ENCODE measurements at places on chromosomes 7 and 10.

- DNase-seq, result no peak
These were observed 69.7 kb downstream of the MRC1 start for GRCh38 chr10:17878896-17879295.

DNA sequence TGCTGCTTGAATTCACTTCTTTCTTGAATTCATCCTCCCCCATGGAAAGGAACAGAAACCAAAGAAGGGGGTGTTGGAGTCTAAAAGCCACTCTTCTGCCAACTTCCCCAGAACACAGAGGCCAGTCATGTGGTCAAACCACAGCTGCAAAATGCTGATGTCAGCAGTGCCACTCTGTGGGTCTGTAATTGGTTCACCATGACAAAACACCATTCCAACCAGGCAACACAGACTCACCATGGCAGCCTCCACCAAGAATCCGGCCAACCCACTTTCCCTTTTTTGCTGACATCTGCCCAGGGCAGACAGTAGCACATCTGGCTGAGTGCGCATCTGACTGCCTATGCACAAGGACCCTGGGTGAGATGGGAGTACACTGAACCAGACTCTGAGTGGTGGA, 16.8 kb downstream of the OSBPL3 start:
- peak; percentile 60 for DNase-seq

DNA sequence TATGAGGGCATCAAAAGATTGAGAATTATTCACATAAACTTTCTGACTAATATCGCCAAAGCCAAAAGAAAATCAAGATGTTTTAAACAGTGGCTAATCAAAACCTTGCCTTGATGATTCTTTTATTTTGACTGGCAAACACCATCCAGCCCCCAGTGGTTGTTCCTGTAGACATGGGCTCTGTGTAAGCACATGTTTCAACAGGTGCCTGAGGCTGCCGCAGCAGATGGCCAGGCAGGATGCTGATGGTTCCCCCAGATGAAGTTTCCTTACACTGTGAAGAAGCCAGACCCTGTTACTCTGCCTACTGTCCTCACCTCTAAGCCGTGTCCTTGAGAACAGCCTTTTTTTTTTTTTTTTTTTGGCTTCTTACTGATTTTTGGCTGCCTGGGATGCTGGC, 146.5 kb downstream of the RAB11FIP2 start:
- no peak for DNase-seq

DNA sequence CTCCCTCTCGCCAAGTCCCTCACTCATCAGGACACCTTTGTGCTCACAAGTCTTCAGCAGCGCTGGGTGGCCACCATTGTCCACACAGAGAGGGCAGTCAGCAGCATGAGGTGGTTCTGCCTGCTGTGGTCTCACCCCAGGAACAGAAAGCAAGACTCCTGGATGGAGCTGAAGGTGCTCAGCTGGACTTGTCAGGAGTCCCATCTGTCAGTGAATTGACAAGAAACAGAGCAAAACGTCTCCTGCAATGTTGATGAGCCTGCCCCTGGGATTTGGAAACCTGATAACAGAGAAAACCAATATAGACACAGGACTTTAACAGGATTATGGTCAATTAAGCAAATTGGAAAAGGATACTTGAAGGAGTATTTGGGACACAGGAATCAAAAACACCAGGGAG, 122.2 kb upstream of the PRSS58 start:
- no peak for DNase-seq

GRCh38 chr10:52900593-52900992, 128.0 kb upstream of the MBL2 start:
- DNase-seq, result no peak

DNA sequence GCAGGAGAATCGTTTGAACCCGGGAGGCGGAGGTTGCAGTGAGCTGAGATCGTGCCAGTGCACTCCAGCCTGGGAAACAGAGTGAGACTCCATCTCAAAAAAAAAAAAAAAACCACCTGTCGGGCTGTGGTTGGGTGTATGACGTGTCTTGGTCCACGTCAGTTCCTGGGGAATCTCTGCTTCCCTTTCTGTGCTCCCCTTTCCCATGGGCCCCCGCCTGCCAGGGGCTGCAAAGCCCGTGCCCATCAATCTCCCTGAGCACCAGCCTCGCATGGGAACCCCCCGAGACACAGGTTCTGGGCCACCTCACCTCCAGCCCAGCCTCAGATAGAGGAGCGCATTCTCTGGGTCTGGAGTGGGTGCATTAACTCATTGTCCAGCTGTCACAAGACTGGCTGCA, 2.3 kb upstream of the SH2B2 start:
- DNase-seq, result no peak

DNA sequence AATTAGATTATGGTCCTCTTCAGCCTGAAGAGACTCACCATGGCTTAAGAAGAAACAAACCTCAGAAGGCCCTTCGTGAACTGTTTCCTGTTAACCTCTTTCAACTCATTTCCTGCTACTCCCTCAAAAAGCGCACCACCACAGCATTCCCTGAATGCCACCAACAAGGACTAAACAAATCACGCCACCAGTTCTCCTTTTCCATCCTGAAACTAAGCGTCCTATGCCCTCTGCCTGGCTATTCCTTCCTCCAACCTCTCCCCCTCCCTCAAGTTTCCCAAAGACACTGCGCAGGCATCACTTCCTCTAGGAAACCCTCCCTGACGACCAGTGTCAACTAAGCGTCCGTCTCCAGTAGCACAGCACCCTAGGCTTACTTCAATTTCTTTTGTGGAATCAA, 12.0 kb downstream of the YWHAG start:
- DNase-seq, result no peak

DNA sequence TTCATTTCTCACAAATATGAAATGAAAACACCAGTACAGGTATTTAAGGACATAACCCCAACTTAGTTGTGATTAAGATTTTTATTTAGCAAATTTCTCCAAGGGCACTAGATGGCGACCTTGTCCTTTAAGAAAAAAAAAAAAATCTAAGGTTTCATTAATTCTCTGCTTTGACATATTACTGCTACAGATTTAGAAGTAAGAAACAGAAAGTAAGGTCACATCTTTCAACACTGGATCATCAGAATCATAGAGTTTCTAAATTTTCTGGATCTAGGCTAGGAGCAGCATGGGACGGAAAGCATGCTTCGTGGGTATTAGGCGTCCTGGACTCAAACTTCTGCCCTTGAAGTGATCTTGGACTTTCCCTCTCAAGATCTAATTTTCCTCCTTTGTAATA, 85.5 kb upstream of the PRKG1 start:
- DNase-seq, result peak; percentile 37

- DNase-seq, result no peak
These were observed 292.4 kb downstream of the USP6NL start for GRCh38 chr10:11318826-11319598.

- no peak for DNase-seq
These were observed 92.4 kb downstream of the TPST1 start for GRCh38 chr7:66297579-66297978.

- DNase-seq, result no peak
These were observed 1396.3 kb downstream of the GATA3 start for GRCh38 chr10:9450801-9451200.

GRCh38 chr10:15316145-15316544, 54.9 kb downstream of the FAM171A1 start:
- DNase-seq, result no peak

- DNase-seq, result peak; percentile 53
These were observed 71.7 kb downstream of the CREB5 start for GRCh38 chr7:28483908-28484605.

DNA sequence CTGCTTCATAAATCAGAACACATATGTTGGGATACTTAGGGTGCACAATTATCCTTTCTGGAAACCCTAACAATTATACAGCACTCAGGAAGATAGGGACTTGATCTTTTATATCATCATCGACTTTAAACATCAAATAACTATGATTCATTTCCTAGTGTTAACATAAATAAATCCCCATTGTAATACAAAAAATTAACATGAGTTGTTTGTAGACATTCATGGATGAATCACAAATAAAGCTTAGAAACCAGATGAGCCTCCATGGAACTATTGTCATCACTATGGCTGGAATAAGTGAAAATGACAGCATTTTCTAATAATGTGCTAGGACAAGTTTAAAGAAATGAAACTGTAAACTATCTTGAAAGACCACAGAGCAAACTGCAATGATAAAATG, 821.7 kb downstream of the GATA3 start:
- no peak for DNase-seq

GRCh38 chr7:132742189-132742612, 165.9 kb upstream of the PLXNA4 start:
- peak; percentile 38 for DNase-seq

- no peak for DNase-seq
These were observed 8.5 kb downstream of the NRP1 start for GRCh38 chr10:33325929-33326328.

DNA sequence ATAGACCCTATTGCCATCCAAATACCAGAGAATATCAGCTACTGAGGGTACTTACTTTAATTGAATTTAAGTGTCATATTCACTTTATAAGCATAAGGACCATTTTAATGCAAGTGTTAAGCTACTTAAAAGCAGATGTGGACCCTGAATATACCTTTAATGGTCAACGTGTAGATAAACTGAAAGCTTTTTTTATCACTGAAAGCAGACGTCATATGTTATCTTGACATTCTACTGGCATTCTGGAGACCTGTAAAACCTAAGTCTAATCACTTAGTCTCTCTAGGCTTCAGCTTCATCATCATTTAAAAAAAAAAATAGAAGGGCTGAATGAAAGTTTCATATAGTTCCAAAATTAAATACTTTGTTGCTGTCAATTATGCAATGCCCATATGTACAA, 116.5 kb downstream of the ELAPOR2 start:
- no peak for DNase-seq

DNA sequence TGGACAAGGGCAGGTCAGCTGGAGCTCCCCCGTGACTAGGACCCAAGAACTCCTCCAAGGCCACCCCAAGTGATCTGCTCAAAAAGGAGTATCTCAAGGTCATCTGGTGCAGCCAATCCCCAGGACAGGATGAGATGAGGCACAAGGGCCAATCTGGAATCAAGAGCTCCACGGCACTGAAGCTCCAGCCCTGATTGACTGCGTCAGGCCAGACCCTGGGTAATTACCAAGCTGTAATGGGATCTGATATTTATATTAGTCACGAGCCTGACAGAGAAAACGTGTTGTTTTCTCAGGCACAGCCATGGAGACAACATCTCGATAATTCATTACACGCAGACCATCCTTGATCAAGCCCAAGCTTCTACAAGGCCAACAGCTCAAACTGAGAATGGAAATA, 4.2 kb downstream of the KCNMA1 start:
- no peak for DNase-seq

- DNase-seq, result no peak
These were observed 24.8 kb upstream of the UNC5B start for GRCh38 chr10:71187600-71187999.

GRCh38 chr7:133059263-133059662, 22.6 kb downstream of the CHCHD3 start:
- no peak for DNase-seq
